NCI-H1092 (cell line): ENCODE measurements at places on chromosomes 4 and X.

GRCh38 chr4:134309715-134310114, 108.1 kb upstream of the PABPC4L start:
- no peak for DNase-seq

- DNase-seq: no peak
Measured at GRCh38 chr4:55359397-55359916, 13.4 kb downstream of the SRD5A3 start.

DNA sequence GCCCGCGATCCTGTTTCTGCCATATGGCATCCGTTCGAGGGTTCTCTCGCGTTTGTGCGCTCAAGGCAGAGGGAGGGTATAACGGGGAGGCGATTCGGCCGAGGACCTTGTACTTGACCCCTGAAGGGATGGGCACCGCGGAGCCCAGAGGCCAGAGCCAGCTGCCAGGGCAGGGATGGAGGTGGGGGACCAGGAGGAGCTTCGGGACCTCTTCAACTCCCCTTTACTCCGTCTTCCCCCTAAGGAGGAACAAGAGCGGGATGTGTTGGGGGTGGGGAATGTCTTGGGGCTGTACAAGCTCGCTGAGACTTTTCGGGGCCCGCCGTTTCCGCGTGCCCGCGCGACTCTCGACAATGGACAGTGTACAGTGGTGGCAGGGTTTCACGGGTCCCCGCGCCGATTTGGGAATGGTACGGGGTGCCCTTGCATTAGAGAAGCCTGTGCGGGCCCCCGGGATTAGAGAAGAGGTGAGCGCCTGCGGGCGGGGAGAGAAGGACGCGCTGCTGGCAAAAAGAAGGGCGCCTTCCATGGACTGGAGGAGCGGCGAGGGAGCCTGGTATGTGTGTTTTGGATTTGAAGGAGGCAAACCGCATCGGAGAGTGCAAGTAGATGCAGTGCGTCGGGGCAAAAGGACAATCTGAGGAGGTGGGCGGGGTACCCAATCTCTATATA, 760 bp downstream of the UGT8 start:
- no peak for DNase-seq

DNA sequence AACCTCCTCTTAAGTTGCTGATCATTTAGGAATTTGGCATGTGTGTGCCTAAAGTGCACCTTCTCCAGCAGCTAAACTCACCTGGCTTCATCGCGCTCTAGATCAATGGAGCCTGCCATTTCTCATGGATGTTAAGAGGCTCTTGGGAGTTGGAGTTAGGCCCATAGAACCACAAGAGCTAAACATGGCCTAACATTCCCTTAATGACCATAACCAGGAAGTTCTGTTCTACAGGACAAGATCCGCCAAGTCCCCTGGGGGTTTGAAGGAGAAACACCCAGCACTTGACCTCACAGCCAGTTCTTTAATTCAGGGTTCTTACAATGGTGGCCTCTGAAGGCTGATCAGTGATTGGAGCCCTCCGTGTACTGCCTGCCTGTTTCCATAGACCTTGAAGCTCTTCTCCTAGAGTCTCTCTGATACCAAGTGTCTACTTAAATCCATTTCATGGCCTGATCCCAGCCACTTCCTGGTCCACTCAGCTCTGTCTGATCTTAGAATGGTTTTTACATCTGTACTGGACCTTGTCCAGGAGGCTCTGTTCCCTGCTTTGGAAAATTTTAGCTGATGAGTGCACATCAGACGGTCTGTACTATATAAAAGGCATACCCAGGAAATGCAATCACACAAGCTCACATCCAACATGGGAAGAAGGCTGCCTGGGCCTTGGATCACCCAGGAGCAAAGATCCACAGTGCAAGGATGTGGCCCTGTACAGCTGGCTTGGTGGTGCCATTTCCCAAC, 45.1 kb downstream of the RPS3A start:
- no peak for DNase-seq

GRCh38 chr4:143406523-143406922, 69.8 kb downstream of the GAB1 start:
- DNase-seq: no peak

- DNase-seq: no peak
Measured at GRCh38 chrX:131060147-131060546, 2.0 kb downstream of the ARHGAP36 start.

DNA sequence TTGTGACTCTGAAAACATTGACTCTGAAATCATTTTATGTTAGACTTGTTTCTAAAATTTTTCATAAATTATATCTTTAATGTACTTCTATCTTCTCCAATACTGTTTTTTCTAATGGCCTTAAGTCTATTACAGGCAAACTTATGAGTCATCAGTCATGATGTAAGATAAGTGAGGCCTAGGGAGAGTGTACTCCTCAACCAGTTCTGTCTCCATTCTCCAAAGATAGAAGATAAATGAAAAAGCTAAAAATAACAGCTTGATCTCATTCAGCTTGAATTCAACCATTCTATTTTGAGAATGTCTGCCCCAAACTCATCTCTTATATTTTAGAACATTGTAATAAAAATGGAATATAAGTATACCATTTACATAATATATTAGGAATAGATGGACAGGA, 34.5 kb downstream of the STBD1 start:
- no peak for DNase-seq

DNA sequence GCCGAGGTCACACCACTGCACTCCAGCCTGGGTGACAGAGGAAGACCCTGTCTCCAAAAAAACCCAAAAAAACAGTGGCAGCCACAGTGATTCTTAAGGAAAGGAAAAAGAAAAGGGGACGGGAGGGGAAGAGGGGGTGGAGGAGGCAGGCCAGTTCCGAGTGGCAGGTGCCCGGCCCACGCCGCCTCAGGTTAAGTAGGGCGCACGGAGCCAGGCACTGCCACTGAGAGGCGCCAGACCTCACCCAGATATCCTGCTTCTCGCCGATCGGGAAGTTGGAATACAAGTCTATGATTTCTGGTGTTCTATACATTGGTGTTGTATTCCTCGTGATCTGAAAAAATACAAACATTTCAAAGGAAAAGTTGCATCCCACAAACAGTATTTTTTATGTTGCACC, 35.9 kb downstream of the GAK start:
- DNase-seq: no peak

GRCh38 chr4:26220696-26221095, 100.1 kb upstream of the RBPJ start:
- no peak for DNase-seq

DNA sequence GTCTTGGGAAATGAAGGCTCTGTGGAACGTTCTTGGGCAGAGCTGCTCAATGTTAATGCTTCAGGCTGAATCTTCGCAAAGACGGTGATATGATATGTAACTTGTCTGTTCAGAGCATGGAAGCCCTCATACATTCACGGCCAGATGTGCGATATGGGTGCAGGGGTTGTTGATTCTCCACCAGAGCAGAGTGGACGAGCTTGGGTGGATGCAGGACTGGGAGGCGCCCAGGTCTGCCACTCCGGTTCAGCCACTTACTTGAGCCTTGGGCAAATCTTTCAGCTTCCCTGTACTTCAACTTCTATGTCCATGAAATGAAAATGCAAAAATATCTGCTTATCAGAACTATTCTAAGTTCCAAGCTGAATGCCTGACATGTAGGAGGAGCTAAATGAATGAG, 47.4 kb upstream of the MND1 start:
- DNase-seq: no peak
